Cerebellar nuclear complex (tissue), 1 donor: ENCODE measurements at places on chromosomes 3 and 15.

DNA sequence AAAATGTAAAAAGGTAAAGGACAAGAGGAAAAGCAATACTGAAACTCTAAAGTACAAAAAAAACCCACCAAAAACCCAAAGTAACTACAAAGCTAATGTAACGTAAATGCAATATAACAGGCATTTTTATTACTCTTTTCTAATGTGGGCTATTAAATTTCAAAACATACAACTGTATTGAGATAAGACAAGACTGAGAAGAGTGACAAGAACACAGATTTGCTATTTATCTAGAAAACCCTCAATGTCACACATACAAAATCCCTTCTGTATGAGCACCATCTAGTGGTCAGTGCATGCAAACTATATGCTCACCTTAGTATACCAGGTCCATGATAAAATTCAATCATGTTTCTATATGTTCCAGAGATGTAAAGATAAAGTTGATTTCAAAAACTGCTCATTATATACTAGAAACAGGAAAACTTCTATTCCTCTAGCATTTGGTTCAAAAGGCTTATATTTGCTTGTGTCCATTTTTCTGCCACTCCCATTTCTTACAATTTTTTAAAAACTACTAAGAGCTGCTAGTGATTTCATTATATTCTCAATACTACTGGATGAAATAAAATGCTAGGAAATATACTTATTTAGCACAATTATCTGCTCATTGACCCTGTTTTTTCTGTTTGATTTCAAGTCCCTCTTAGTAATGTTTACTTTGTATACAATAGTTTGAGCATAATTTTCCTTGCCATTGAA is 111.4 kb downstream of the DLG1 start:
- DNase-seq: peak; percentile 5

- peak; percentile 70 for DNase-seq
Measured at GRCh38 chr3:106457281-106458180, 588.7 kb upstream of the CBLB start.

- no peak for DNase-seq
Measured at GRCh38 chr3:70726096-70726938, 413.9 kb upstream of the MDFIC2 start.

DNA sequence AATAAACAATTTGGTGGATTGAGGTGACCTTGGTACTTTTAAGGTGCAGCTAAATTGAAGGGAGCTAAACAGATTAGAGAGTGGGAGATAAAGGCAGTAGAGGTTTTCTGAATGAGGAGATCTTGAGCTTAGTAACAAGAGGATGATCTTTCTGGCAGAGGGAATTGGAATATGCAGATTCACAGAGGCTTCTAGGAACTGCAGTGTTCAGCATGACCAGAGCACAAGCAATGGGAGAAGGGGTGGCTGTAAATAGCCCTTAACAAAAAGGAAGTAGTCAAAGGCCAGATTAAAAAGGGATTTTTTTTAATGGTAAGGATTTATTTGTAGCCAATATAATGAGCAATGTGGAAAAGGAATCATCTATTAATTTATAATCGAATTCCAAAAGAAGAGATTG is 5.7 kb upstream of the BNIP2 start:
- no peak for DNase-seq

DNA sequence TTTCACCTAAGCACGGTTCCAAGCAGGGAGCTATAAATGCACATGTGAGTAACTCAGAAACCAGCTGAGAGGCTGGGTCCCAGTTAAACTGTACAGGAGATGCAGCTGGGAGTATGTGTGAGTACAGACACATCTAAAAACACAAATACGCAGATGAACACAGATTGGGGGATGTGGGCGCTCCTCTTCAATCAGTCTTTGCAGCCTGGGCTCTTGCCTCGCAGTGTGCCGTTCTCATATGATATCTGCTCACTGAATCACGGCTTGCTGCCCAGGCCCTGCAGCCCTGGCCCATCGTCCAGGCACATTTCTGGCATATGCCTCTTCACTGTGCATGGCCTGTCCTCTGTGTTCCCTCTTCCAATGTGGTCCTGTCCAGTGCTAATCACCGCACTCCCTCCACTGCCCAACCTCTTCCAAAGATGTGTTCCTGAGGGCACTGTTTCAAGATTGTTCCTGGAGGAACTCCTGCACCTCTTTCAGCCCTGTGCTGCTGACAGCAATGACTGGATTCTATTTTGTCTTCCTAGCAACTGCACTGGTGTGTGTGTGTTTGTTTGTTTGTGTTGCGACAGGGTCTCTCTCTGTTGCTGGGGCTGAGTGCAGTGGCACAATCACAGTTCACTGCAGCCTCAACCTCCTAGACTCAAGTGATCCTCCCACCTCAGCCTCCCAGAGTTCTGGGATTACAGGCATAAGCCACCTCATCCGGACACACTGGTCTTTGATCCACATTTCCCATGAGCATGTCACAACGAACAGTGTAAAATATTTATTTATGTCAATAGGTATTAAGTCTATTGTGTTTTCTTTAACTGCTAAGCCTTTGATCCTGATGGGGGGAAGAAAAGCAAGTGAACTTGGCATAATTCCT is 17.0 kb downstream of the CA12 start:
- no peak for DNase-seq

DNA sequence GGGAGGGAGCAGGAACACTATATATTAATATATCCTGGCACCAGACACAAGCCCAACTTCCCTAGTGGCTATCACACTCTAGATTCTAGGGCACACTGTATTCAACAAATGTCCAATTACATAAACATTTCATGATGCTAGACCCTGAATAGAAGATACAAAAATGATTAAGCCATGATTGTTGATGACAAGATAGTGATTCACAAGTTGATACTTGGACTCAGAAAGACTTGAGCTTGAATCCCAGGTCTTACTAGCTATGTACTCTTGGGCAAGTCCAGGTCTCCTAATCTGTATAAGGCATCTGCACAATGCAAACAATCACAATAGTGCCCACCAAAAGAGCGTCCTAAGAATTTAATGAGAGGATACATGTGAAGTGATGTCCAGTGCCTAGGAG is 10.0 kb upstream of the SNTN start:
- no peak for DNase-seq

DNA sequence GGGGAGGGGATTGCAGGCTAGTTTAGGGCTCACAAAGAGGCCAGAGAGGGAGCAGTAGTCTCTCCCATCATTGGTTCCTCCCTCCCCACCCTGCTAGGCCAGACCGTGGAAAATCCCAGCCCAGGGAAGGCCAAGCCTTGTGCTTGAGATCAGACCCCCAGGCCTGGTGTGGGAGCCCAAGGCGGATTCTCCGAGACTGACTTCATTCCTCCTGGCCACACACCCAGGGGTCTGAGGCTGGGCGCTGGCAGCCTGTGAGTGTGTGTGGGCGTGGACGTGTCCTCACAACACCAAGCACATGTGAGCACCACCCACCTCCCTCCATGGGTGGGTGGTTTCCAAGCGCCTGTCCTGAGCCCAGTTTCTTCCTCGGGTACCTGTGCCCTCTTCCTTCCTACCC is 4.1 kb downstream of the LOXL1 start:
- no peak for DNase-seq

GRCh38 chr15:90780916-90781315 is 63.8 kb downstream of the BLM start:
- no peak for DNase-seq

GRCh38 chr3:9246189-9246588 is 3.3 kb downstream of the SRGAP3 start:
- DNase-seq: no peak

DNA sequence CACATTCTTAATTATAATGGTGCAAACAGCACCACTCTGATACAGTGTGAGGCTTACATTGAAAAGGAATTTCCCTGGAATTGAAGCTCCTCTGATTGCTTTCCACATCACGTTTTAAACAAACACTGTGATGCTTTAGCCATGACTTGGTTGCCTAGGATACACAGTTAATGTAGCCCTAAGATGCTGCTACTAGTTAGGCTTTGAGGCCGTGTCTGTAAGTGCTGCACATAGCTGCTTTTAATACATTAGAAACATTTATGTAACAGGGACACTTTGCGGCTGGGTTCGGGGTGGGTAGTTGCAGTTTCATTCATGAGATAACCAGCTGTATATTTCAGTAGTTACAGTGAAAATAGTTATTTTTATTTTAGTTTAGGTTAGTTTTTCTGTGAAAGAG is 334.7 kb downstream of the NLGN1 start:
- DNase-seq: no peak

DNA sequence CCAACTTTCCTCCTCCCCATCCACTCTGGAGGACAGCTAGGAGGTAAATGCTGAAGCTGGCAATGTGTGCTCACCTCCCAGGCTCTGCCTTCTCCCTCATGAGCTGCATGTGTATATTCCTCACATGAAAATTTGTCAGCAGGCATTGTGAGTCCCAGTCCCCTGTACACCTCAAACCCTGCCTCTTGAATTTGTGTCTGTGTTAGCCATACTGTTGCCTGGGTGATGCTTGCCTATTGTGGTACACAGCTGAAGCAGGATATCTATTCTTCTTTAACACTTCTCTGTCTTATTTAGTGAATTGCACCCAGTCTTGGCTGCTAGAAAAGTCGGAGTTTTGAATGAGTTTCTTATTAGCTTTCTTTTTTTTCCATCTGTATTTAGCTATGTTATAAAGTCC is 586.0 kb upstream of the TGFBR2 start:
- DNase-seq: no peak

DNA sequence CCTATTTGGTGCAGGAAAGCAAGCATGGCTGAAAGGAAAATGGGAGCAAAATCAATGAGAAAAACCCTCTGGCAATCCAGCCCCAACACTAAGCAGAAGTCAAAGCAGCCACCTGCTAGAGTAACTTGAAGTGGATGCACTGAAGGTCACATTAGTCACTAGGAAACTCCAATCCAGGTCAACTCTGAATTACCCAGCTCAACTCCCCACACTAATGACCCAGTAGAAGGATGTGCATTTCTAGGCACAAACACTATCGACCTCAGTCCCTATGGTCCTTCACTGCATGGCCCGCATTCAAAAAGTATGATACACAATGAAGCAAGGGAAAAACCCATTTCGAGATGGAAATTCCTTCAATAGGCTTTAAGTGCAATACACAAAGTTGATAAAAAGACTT is 80.6 kb downstream of the RAD18 start:
- DNase-seq: no peak

DNA sequence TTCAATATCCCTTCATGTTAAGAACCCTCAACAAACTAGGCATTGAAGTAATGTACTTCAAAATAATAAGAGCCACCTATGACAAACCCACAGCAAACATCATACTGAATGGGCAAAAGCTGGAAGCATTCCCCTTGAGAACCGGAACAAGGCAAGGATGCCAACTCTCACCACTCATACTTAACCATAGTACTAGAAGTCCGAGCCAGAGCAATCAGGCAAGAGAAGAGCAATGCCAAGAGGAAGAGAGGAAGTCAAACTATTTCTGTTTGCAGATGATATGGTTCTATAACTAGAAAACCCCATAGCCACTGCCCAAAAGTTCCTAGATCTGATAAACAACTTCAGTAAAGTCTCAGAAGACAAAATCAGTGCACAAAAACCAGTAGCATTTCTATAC is 161.9 kb downstream of the UBE2E2 start:
- DNase-seq: no peak

DNA sequence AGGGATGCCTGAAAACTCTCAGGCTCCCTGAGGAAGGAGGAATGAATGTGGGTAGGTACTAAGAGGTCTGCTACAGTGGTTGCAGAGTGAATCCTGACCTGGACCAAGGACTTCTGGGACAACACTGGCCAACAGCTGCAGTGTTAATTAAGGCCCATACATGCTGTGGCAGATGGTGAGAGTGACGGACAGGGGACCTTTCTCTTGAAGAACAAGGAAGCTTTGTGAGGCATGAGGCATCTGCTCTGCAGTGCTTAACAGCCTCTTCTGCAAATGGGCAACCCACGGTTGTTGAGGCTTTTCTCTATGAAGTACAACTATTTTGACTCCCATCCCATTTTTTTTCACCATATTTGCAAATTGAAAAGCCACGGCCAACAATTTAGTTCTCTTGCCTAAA is 26.6 kb upstream of the ACAN start:
- no peak for DNase-seq

DNA sequence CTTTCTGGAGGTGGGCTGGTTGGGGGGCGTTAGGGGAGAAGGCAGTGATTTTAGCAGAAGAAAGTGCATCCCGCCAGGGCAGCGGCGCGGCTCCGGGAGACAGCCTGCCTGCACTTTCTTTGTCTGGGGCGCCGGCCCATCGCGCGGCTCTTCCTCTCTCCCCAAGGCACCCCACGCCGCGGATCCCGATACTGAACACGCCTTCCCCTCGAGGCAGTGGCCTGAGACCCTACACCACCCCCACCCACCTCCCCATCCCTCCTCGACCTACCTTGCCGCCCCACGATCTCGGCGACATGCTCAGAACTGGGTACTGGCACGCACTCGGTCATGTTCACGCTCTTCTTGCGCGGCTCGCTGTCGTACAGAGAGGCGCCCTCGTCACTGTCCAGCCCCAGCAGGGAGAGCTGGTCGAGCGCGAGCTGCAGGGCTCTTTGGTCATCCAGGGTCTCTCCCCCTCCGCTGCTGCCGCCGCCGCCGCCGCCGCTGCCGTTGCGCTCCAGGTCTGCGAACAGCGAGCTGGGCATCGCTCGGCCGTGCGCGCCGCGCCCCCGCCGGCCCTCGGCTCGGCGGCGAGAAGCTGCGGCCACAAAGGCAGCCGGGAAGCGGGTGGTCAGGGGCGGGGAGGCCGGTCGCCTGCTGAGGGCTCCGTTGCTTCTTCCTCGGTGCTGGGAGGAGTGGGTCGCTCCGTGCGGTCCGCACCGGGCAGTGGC is 483 bp downstream of the MEX3B start:
- DNase-seq: no peak

DNA sequence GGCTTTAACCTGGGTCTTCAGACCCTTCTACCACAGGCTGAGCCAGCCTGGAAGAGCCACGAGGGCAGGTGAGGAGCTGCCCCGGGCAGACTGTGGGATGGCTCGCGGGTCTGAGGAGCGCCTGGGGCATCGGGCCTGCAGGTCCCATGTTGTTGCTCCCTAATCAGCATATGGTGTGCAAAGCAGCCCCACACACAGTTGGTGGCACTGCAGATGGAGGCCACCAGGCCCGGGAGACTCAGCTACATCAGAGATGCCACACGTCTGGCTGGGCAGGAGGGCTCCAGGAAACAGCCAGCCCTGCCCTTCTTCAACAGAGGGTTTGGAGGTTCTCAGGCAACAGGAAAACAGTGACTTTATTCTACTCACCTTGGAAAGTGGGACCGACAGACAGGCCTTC is 63.9 kb downstream of the XXYLT1 start:
- DNase-seq: no peak

- DNase-seq: no peak
Measured at GRCh38 chr3:157136647-157137387, 23.1 kb downstream of the CCNL1 start.

GRCh38 chr3:41199866-41200668 is 762 bp downstream of the CTNNB1 start:
- no peak for DNase-seq

- DNase-seq: no peak
Measured at GRCh38 chr15:78739996-78740903, 71.0 kb downstream of the ADAMTS7 start.

- no peak for DNase-seq
Measured at GRCh38 chr15:96515371-96515770, 184.9 kb downstream of the NR2F2 start.

GRCh38 chr15:100878648-100879047 is 983 bp upstream of the ALDH1A3 start:
- DNase-seq: no peak
